ENCODE measurements at places on chromosomes 6 and 20.

DNA sequence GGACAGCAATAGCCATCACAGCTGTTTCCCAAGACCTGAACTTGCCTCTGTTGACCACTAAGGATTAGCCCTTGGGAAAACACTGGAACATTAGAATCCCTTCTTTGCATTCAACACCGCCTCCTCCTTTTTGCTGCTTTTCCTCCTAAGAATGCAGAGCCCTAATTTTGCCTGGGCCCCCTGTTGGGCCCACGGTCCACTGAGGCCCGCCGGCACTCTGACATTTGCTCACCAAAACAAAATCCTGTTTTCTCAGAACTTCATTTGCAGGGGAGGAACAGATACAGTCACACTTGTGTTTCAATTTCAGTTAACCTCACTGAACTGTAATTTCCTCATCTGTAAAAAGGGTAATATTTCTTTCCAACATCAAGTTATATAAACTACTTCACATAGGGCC is 116.0 kb upstream of the JARID2 start:
- DNase-seq, result no peak

- DNase-seq, result no peak
Observed at GRCh38 chr6:33080127-33081089, 4.6 kb downstream of the HLA-DPB1 start.

DNA sequence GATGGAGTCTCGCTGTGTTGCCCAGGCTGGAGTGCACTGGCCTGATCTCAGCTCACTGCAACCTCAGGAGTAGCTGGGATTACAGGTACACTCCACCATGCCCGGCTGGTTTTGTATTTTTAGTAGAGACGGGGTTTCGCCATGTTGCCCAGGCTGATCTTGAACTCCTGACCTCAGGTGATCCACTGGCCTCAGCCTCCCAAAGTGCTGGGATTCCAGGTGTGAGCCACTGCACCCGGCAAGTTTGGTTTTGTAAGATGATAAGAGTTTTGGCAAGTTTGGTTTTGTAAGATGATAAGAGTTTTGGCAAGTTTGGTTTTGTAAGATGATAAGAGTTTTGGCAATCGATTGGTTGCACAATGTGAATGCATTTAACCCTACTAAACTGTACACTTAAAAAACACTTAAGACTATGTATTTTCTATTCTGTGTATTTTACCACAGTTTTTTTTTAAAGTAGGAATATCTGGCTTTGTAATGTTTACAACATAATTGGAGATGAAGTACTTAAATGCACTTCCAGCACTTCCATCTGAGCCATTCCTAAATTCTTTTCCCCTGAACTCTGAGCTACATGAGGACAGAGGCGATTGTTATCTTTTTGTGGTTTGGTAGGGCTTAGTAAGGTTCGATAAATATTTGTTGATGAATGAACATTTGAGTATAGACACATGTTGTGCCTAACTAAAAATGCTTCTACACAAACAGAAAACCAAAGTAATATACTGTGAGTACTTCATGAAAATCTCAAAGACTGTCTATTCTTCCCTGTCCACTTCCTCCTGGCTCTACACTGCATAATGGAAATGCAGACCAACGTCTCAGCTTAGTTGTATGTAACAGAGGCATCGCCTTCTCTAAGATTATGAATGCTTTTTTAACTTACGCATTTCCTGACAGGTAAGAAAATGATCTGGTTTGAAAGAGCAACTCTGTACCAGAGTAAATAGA is 18.8 kb downstream of the SAMHD1 start:
- no peak for DNase-seq

DNA sequence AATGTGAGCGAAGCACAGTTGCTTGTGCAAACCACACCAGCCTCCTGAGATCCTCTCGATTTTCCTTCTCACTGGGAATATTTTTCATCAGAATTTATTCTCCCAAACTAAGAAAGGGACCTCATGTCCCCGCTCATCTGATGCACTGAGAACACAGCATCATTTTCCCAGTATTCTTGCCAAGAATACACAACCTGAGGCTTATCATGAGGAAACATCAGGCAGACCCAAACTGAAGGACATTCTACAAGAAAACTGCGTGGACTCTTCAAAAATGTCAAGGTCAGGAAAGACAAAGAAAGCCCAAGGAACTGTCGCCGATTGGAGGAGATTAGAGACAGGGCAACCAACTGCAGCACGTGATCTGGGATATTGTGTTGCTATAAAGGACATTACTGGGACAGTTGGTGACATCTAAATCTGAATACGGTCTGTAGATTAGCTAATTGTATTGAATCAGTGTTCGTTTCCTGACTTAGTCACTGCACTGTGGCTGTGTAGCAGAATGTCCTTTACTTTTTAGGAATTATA is 72.3 kb downstream of the SNX5 start:
- DNase-seq, result no peak
